Uterus (tissue), 4 donors: ENCODE measurements at places on chromosomes 1 and 21.

GRCh38 chr1:4527819-4528218 lies 126.6 kb upstream of the AJAP1 start:
- DNase-seq: no peak

DNA sequence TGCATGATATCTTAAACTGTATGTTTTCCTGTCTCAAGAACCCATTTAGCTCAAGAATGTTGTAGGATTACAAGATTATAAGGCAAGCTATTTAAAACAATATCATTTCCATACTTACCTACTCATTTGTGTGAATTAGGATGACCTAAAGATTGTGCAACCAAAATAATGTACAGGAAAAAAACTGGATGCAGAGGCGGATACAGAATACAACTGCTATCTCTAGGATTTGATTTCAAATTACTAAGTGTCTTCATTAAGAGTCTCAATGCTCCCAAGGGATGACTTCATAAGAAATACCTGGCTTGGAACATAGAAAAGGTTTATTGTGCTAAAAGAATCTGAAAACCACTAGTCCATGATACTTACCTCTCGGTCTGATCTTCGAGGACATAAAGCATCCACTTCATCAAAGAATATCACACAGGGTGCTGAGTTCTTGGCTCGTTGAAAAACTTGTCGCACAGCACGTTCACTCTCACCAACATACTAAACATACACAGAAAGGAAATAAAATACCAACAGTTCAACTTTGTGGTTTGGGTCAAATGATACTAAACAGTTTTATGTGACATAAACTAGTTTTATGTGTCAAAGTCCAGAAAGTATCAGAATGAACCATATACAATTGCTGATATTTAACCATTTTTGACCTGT lies 54.9 kb downstream of the NVL start:
- no peak for DNase-seq

DNA sequence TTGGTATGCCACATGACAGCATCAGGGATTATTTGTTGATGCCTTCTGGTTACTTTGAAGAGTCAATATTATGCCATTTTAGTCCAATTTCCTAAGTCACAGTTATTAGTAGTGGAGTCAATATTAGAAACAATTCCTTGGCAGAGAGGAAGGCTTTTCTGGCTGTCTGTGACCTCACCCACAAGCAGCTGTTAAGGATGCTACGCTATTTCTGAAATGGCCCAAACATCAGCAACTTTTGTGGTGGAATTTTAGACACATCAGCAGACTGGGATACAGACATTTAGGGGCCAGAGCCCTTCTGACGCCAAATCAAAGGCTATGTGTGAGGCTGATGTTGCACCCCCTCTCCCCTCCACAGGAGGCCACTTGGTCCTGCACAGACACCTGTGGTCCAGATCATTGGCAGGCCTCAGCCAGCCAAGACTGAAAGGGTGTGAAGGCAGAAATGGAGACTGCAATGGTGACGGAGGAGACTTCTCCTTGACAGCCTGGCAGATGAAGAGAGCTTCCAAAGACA lies 9.2 kb upstream of the RXRG start:
- DNase-seq: no peak

- DNase-seq: no peak
Measured at GRCh38 chr1:26785611-26786436, 1.9 kb upstream of the PIGV start.

DNA sequence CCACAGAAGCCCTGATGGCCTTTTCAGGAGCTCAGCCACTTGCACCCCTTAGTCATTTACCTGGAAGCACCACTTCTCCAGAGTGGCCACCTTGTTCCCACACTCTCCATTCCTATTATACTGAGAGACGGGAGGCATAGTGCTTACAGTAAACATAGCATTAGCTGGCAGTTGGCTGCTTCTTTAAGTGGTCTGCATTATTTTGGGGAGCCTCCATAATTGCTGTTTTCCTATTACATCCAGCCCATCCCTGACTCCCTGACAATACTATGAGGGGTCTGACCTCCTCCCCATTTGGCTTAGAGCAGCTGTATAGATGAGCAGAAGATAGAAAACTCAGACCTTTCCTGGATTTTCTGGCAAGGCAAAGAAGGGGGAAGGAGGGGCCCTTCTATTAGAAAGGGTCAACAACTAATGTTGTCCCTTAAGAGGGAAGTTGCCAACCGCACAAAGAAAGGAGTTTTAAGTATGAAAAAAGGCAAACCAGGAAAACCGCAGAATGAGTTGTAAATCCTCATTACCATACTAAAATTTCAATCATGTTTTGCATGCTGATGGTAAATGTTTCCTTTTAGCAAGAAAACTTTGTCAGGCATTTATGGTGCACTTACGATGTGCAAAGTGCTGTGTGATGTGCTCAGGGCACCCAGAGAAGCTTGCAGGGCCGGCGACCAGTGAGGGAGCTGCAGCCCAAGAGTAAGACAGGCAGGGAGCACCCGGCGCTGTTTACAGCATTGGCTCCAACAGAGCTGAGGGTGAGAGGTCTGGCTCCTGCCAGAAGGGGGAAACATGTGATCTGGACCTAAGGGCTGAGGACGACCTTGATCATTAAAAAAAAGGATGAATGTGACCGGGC lies 167.3 kb downstream of the ZZZ3 start:
- no peak for DNase-seq

DNA sequence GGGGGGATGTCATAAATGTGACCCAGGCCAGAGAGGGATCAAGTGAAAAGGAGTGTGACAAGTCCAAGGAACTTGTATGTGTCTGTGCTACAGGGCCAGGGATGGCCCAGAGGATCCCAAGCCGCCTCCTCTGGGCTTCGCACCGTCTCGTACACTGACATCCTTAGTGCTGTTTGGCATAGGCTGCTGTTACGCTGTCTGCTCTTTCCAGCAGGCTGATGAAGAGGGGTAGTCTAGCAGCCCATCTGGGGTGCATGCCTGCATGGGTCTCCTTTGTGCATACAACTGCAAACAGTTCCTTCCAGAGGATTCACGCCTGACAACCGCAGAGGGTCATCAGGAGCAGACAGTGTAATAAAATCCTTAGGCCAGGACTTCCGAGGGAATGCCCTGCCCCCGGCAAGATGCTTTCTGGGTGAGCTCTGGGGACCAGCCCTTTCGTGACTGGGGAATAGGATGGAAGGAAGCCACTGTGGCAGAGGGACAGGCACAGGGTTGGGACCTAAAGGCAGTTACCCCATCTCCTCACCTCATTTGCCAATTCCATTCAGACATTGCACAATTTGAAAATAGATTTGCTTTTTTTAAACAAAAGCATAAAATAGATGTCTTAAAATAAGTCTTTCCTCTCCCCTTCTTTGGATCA lies 6.3 kb upstream of the GOLT1A start:
- no peak for DNase-seq

- DNase-seq: no peak
Measured at GRCh38 chr21:38958323-38958705, 152.6 kb downstream of the ETS2 start.

GRCh38 chr1:40362199-40362598 lies 11.3 kb upstream of the SMAP2 start:
- DNase-seq: no peak

DNA sequence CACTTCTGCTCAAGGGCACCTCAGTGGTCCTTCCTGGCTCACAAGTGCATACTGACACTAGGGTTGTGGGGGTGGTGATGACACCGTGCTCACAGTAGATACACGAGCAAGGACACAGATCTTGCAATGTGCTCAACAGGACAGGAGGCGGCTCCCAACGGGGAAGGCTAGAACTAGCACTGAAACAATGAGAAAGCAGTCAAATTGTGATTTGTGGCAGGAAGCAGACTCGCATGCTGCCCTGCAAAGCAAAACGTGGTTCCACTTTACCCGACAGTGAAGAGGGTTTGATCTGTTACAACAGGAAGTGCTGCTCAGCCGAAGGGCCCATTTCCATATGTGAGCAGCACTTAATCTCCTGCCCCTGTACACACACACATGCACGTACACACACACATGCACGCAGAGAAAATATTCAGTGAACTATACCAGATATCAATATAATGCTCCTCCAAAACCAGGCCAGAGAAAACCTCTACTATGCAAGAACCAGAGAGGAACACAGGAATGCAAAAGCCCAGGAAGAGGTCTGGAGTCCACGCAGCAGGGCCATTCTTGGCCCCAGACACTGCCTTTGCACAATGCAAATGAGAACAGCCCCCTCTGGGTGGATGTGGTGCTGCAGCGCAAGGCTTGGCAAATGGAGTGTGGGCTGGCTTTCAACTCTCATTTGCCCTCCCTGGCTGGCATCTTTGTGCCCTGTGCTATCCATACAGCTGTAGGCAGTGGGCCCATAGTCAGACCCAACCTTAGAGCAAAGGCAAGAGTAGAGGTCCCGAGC lies 47.1 kb downstream of the KANK4 start:
- no peak for DNase-seq

DNA sequence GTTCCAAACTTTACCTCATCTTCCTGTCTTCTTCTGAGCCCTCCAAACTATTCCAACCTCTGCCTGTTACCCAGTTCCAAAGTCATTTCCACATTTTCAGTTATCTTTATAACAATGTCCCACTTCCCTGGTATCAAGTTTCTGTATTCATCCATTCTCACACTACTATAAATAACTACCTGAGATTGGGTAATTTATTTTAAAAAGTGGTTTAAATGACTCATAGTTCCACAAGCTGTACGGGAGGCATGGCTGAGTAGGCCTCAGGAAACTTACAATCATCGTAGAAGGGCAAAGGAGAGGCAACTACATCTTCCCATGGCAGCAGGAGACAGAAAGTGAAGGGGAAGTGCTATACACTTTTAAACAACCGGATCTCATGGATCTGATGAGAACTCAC lies 428.5 kb upstream of the RGS18 start:
- DNase-seq: no peak

- DNase-seq: no peak
Measured at GRCh38 chr1:36411674-36412648, 14.3 kb upstream of the LSM10 start.

DNA sequence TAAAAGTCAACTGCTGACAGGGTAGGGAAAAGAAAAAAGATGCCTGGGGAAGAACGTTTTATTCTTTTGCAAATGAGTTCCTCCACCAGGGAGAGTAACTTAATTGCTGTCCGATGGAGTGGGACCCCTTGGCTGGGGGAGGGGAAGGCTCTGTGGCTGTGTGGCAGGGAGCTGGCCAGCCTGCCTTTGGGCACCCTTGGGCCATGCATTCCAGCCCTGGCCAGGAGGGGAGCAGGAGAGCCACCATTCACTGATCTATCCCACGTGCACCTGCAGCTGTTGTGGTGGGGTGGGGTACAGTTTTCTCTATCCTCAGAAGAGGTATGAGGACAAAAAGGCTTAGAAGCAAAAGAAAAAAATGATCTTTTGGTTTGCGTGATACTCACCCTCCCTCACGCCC lies 116.9 kb downstream of the KCNK1 start:
- DNase-seq: no peak

GRCh38 chr21:16538936-16539440 lies 809.2 kb downstream of the USP25 start:
- no peak for DNase-seq

DNA sequence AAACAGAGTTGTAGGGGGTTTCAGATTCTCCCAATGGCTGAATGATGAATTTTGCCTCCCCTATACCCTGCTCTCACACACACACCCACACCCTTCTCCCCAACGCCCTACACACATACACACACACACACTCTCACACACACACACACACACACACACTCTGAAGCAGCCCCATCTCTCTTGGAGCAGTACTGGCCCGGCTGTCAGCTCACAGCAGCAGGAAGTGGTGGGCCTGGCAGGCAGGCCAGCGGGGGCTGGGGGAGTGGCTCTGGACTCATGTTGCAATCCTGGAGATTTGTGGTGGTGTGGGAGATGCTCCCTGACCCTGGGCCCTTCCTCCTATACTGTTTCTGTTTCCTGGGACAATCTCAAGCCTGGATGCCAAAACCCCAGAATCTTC lies 2.2 kb downstream of the IKBKE start:
- peak; percentile 47 for DNase-seq

DNA sequence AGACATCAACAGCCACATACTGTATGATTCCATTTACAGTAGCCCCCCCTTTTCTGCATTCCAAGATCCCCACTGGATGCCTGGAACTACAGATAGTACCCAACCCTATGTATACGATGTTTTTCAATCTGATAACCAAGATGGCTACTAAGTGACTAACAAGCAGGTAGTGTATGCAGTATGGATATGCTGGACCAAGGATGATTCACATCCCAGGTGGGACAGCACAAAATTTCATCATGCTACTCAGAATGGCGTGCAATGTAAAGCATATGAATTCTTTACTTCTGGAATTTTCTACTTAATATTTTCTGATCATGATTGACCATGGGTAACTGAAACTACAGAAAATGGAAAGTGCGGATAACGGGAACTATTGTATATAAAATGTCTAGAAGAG lies 30.0 kb upstream of the MRPS6 start:
- DNase-seq: no peak

- no peak for DNase-seq
Measured at GRCh38 chr1:41641941-41642527, 157.6 kb upstream of the EDN2 start.

GRCh38 chr21:24375201-24375600 lies 1232.1 kb downstream of the MRPL39 start:
- DNase-seq: no peak

GRCh38 chr1:156140879-156141707 lies 12.3 kb upstream of the SEMA4A start:
- DNase-seq: no peak

GRCh38 chr1:209611771-209612570 lies 28.5 kb downstream of the CAMK1G start:
- no peak for DNase-seq

- no peak for DNase-seq
Measured at GRCh38 chr1:54567961-54568360, 19.9 kb downstream of the ACOT11 start.

DNA sequence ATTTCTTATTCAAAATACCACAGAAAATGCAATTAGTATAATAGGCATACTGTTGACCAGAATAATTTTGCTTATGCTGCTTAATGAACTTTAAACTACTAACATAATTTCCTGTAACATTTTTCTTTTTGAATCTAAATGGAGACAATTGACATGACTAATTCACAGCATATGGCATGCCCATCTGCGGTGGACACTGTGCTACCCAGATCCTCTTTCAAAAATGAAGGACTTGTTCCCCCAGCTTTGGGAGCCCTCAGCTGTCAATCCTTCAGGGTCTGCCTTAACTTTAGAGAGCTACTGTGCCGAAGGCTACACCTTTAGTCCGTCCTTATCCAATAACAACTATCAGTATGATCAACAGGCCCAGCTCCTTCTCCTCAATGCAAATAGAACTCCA lies 789.0 kb downstream of the PLA2G4A start:
- DNase-seq: no peak

DNA sequence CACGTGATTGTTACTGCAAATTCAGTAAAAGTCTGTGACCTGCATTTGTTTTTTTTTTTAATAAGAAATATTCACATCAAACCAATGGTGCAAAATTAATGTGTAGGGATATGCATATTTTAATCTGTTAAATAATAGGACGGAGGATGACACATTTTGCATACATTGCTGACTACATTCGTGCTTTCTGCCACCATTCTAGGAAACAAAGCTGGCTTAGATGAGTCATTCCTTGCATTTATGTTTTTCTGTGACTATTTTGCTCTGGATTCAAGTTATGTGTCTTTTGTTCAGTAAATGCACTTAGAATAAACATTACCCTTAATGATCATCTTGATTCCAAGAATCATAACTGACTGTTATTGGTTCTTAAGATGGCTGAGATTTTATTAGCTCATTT lies 23.9 kb upstream of the CYYR1 start:
- DNase-seq: no peak
